ENCODE measurements at places on chromosomes 6 and 20. TPM values are rescaled to one million over a fixed set of nuclear protein-coding genes. Genes with fewer than 3 reads are reported as not detected.

- H3K4me1 ChIP-seq, result peaks cover 14% of the 10 kb centered on the region
- H3K4me3 ChIP-seq, result no peak overlapping the region
- DNase-seq, result no peak
These were observed 34.2 kb upstream of the HINT3 start for GRCh38 chr6:125922322-125922860.

- no peaks in the 10 kb centered on the region for H3K4me1 ChIP-seq
- H3K4me3 ChIP-seq, result no peak overlapping the region
- H3K27ac ChIP-seq, result no peak overlapping the region
- no peak for DNase-seq
- H3K36me3 ChIP-seq, result no peaks in the 10 kb centered on the region
- H3K27me3 ChIP-seq, result no peaks in the 10 kb centered on the region
These were observed 152.8 kb downstream of the TAF4 start for GRCh38 chr20:61912665-61913422.

DNA sequence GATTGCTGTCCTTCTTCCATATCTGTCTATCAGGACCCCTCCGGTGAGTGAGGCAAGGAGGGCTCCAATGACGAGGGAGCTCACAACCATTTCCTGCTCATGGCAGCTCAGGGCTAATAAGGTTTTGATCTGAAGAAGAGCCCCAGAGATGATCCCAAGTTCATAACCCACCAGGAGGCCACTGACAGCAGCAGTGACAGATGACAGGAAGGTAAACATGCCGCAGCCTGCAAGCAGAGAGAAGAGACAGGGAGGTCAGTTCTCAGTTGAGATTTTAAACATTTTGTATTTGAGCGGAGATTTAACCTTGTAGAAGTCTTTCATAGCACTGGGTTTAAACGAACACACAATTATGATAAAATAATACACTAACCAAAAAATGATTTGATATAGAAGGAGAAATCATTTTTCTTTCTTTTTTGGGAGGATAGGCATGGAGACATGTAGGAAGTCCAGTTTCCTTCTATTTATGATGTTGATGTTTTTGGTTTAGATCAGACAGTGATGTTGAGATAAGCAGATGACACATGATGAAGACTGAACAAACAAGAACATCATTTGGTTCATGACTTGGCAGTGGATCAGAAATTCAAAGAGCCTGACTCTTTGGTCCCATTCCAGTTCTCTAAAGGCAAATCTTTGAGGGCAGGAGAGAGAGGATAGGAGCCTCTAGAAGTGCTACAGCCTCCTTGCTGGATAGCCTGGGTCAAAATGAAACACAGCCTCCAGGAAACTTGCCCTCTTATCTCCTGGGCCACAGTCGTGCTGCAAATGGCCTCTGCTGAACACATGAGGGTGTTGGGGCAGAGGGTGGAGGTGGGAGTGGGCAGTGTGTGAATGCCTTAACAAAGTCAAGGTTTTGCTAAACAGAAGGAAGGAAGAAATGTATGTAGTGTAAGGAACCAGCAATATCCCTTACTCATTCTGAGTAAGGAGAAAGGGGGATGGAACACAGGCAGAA lies 22.6 kb downstream of the SLC2A12 start:
- H3K4me1 ChIP-seq, result peaks cover 7% of the 10 kb centered on the region
- no peak overlapping the region for H3K27ac ChIP-seq
- peak; percentile 69 for DNase-seq
- no peaks in the 10 kb centered on the region for H3K36me3 ChIP-seq
- H3K27me3 ChIP-seq, result peaks cover 3% of the 10 kb centered on the region

DNA sequence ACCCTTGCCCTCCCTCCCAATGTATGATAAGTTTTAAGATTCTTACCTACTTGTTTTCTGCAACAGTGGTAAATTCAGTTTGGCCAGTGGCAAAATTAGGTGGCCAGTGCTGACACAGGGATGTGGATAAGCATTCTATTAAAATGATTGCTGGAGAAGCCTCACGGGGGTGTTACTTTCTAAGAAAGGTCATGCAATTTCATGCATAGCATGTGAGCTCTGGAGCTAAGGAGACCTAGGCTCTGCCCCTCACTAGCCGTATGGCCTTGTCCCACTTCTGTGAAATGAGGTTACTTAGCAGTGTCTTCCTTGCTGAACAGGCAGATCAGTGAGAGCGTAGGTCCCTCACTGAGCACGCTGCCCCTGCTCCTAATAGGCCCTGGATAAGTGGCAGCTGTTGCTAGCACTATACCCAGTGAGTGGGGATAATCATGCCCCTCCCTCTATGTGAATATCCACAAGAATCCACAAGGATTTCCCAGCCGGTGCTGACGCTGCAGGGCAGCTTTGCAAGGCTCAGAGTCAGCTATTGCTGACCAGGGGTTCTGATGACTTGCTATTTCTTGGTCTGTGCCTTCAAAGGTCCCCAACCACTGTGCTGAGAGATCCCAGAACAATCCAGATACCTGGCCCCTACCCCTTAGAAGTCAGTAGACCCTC lies 86.5 kb upstream of the MRPS10 start:
- no peaks in the 10 kb centered on the region for H3K4me1 ChIP-seq
- no peaks in the 10 kb centered on the region for H3K36me3 ChIP-seq
- DNase-seq, result no peak

OR2H2 gene
- total RNA-seq, result not detected

TBC1D22B gene
- 12.7 TPM for total RNA-seq
